ENCODE measurements at places on chromosomes 2 and 18. TPM values are rescaled to one million over a fixed set of nuclear protein-coding genes. Genes with fewer than 3 reads are reported as not detected.

DNA sequence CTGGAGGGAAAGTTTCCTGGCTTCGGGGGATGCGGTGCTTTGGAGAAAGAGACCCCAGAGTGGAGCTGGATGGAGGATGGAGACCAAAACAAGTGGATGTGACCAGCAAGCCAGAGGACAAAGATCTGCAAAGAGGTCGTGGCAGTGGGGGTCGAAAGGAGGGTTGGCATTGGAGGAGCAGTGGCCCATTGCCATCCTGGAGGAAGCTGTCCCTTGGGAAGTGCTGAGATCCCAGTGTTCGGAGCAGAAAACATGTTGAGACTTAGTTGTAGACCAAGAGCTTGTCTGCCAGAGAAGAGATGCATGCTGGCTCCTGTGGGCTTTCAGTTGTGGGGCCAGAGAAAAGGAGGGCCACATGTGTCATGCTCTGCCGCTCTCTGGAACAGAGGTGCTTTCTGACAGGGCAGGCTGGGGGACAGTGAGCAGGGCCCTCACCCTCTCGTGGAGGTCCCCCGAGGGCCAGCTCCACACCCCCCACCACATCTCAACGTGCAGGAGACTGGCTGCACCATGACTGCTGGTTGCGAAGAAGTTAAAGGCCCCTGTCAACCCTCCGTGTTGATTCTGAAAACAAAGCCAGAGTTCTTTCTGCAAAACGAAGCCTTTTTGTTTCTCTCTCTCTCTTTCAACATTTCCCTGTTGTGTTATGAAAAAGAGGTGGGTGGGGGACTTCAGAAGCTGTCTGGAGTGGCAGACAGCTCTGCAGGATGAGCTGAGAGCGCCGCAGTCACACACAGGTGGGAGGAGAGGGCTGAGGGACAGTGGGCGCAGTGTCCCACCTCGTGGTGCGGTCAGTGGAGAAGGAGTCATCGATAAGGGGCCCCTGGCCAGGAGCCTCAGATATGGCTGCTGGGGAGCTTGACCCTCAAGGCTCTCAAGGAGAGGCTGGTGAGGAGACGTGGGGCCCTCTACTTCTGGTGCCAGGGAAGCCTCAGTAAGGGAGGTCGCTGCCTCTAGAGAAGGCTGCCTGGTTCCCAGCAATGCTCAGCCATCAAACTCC, 77.6 kb upstream of the BCL2L11 start:
- no peak for DNase-seq

DNA sequence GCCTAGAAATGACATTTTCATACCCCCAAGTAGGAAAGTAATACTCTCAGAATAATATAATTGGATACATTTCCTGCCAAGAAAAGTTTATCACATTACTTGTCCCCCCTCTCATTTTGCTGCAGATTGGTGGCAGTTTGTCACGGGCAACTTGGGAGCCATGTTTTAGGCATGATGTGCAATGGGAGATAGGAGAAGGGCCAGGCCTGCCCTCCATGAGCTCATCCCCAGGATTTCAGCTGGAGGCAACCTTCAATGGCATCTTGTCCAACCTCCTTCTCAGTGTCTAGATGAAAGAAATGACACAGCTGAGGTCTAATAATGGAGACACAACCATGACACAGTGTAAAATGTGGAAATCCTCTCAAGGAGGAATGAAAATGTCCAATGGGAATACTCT, 11.4 kb upstream of the RAB31 start:
- no peak for DNase-seq

DNA sequence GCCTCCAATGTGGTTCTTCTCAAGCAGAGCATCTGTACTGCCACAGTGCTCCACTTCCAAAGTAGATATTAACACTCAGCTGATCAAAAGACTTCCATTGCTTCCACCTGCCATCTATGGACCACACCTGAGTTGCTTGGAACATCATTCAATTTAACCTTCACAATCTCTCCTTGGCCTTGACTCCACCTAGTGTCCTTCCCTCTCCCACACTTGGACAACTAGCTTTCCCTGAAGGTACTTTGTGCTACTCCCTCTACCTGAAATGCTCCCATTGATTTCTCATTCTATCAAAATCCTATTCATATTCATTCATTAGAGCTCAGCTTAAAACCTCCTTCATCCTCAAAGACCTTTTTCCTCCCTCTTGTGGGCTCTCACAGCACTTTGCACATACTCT, 48.7 kb downstream of the SOWAHC start:
- DNase-seq = no peak

Gene FLACC1
- 2.5 TPM for total RNA-seq

DNA sequence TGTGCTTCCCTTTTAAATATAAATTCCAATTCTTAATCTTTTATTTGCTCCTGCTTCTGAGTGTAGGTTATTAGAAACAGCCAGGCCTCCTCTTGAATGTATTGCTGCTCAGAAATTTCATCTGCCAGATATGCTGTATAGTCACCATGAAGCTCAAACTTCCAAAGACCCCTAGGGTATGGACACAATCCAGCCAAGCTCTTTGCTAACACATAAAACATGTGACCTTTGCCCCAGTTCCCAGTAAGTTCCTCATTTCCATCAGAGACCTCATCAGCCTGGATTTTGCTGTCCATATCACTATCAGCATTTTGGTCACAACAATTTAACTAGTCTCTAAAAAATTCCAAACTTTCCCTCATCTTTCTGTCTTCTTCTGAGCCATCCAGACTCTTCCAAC, 75.2 kb downstream of the MAP2 start:
- no peak for DNase-seq

Gene ASB1
- total RNA-seq = 41.8 TPM

GRCh38 chr2:10784719-10785118, 27.9 kb downstream of the PDIA6 start:
- DNase-seq = no peak

DNA sequence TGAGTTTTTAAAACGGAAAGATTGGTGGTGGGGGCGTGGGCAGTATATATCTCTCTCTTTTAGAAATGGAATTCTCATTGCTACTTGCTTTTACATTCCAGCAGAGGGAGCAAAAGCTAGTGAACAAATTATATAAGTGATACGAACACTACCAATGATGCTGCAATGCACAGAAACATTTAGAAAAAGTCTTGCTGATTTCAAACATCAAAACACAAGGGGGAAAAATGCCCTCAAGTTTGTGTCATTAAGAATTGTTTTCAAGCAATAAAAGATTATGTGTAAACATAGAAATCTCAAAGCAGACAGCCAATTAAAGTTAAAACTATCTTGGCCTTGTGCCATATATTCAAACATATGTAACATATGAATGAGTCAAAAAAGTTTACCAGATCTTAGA, 296.3 kb upstream of the KCNJ3 start:
- no peak for DNase-seq

- no peak for DNase-seq
Measured at GRCh38 chr2:151754253-151754897, 20.1 kb upstream of the NEB start.

DNA sequence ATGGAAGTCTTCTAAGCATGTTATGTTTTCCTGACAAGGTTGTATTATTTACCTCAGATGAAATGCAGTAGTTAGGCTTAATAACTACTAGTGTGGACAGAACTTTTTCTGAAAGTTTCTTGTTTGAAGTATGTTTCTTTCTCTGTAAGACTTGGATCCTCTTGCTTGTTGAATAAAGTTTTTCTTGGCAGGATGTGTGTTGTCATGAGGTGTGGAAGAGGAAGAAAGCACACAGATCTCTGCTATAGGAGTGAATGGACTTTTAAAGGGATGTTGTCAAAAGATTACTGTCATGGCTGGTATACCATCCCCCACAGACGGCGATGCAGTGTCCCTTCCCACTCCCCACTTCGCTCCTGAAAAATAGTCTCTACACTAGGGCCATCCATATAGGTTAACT, 2.6 kb downstream of the CAB39 start:
- DNase-seq = no peak

Gene ICOS
- total RNA-seq = 84.5 TPM

- no peak for DNase-seq
Measured at GRCh38 chr2:107380912-107381311, 445.8 kb upstream of the RGPD4 start.

Gene CCDC102B
- 1.1 TPM for total RNA-seq

Measured in CD8-positive, alpha-beta memory T cell (primary cell).